Activated CD8-positive, alpha-beta memory T cell treated with anti-CD3 and anti-CD28 coated beads for 4 hours (primary cell): ENCODE measurements at places on chromosomes 16 and 17.

DNA sequence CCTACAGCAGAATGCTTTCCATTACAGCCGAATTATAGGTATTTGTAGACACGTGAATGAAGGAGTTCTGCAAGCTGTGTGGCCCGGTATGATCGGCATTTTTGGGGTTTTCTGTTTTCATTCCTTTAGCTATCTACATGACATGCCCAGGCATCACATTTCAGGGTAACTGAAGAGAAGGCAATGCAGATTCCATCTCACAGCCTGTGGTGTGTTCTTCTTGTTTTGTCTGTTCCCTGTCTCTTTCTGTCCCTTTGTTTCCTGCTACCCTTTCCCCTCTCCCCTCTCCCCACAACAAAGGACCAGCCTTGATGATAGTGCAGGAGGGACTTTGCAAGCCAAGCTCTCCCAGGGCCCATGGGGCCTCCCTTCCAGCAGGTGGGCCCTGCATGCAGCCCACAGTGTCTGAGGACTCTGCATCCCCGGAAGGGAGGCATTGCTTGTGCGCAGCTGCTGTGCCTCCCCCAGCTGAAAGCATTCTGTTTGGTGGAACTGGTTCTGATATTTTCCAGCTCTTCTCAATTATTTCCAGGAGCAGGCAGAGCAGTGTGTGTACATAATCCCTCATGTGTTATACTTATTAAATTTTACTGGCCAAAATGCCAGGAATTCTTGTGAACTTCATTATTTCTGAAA, 207.4 kb downstream of the RPTOR start:
- no peak for DNase-seq

GRCh38 chr17:44792276-44792675, 33.5 kb downstream of the ADAM11 start:
- DNase-seq, result no peak

GRCh38 chr17:79220713-79221291, 146.2 kb downstream of the ENGASE start:
- no peak for DNase-seq

- no peak for DNase-seq
These were observed 105.9 kb upstream of the CACNG3 start for GRCh38 chr16:24150282-24150681.

GRCh38 chr16:79067600-79067999, 532.9 kb downstream of the MAF start:
- DNase-seq, result no peak

DNA sequence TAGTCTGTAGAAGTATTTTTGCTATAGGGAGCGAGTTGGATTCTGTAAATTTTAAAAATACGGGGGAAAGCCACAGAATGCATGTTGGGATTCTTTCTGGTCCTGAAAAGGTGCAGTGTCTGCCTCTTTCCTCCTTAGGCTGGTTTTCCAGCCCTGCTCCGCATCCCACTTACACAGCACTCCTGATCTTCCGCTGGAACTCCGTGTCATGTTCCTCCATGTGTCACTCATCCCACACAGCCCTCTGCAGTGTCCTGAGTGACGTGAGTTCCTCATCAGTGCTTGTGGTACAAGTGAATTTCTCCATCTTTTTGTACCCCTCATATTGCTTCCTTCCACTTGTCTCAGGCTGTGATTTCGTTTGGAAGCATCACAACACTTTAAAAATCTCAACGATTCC, 34.5 kb downstream of the COX10 start:
- no peak for DNase-seq

GRCh38 chr17:48559840-48560817, 15.2 kb upstream of the HOXB2 start:
- DNase-seq, result no peak

- DNase-seq, result no peak
These were observed 141.2 kb downstream of the WWOX start for GRCh38 chr16:78240459-78241222.

DNA sequence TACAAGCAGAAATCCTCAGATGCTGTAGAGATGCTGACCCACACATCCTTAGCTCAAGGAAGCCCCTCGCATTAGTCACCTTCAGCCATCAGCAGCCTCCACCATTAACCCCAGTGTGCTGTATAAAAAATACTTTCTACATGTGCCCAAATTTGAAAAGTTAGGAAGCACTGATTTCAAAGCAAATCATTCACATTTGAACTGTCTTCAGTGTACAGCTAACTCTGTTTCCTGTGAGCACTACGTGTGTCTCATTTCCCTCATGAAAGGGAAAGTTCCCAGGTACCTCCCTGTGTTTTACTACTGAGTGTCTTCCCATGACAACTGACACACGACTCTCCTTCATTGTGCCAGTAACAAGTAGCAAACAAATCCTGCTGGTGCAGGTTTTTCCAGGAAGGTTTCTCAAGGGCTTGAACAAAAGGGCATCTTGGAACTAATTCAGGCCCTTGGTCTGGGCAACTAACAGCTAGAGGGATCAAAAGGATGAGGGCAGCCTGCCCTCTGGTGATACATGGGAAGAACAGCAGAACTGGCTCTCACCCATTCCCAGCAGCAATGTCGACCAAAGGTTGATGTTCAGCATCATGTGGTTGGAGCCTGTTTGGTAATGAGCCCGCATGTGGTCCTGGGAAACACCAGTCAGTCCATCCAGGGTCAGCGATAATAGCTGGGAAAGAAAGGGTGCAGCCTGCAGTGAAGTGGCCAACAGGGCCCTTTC, 4.0 kb downstream of the SLC35B1 start:
- no peak for DNase-seq

DNA sequence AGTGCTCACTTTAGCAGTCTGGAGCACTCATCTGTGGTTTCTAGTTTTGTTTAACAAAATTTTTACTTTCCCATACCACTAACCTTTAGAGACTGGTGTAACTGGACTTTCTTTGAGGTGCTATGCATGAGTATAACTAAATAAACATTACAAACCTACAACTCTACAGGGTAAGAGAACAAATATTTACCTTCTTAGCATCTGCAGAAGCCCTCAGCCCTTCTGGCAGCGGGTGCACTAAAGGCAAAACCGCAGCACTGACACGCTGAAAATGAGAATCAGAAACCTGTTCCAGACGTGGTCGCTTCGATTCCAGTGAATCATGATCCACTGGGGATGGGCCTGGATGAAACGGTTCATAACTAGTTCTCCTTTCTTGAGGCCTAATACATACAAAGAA, 43.7 kb downstream of the NCOR1 start:
- DNase-seq, result no peak

DNA sequence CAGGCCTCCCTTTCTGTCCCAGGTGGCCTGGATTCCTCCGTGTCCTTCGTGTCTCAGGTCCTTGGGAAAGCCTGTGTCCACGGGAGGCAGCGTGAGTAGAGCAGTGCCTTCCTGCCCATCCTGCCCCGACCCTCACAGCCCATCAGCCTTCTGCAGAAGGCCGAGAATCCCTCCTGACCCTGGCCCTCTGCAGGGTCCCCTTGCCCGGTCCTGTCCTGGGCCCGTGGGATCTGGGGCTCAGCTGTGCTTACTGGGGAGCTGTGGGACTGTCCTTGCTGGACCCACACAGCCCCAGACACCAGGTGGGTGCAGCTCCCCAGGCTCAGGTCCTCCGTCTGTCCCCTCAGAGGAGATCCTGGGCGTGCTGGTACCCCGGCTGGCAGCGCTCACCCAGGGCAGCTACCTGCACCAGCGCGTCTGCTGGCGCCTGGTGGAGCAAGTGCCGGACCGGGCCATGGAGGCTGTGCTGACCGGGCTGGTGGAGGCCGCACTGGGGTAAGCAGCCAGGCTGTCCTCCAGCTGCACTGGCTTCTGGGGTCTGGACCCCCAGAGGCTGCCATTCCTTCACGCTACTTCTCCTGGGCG, 3.9 kb downstream of the TELO2 start:
- DNase-seq, result no peak

GRCh38 chr17:29042679-29043538, at the start of gene PIPOX:
Gene PIPOX (plus strand): TSS chr17:29043141. CDS start chr17:29043226, 85 bp downstream.
- no peak for DNase-seq

DNA sequence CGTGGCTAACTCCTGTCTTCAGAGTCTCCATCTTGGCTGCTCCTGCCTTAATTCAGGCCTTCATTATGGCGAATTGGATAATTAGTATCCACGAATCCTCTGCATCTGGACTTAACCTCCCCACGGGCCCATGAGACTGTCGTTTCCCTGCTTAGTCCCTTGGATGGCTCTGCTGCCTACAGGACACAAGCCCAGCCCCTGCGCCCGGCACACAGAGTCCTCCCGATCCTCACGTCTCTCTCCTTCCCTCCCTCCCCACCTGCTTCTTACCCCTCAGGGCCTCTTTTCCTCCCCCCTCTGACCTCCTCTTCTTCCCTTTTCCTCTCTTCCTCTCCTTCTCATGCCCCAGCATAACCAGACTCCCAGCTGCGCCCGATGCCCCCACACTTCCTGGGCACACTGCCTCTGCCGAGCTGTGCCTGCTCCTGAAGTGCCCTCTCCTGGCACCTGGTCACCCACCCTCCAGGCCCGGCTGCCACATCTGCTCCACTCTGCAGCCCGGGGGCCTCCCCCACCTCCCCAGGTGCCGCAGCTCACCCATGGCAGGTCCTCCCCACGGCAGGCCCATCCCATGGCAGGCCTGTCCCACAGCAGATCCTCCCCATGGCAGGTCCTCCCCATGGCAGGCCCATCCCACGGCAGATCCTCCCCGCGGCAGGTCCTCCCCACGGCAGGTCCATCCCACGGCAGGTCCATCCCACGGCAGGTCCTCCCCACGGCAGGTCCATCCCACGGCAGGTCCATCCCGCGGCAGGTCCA, 45.9 kb downstream of the RPH3AL start:
- no peak for DNase-seq

DNA sequence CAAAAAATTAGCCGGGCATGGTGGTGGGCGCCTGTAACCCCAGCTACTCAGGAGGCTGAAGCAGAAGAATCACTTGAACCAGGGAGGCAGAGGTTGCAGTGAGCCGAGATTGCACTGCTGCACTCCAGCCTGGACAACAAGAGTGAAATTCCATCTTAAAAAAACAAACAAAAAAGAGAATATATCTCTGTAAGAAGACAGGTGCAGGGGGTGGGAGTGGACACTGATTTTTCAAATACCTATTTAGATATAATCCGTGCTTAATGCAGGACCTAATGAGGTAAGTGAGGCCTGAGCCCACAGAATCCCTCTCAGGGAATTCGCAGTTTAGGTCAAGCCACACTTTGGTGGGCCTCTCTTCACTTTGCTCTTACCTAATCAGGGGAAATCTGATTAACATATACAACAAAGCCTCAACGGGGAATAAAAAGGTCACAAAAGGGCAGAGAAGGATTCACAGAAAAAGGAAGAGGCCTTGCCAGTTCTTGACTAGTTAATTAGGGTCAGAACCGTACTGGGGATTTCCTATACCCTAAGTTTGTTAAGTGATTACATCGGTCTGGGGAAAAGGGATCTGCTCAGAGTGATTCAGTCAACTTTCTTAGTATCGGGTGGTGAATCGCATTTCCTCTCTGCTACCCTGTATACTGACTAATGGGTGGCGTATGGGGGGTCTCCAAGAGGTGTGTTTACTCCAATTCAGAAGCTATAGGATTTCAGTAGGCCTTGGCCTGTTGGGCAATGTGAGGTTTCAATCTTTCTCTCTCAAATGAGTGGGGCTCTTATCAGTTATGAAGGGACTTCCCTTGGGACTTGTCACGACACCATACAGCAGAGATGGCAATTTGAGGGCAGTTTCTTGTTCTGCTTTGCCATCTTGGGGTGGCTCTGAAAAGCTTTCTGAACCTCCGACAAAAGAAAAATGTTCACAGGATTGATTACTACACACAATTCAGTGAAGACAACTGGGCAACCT, 1.9 kb upstream of the NFAT5 start:
- peak; percentile 61 for DNase-seq

GRCh38 chr16:17748044-17748719, 277.4 kb upstream of the XYLT1 start:
- no peak for DNase-seq

GRCh38 chr17:53353919-53354351, 468.8 kb upstream of the KIF2B start:
- DNase-seq, result no peak

DNA sequence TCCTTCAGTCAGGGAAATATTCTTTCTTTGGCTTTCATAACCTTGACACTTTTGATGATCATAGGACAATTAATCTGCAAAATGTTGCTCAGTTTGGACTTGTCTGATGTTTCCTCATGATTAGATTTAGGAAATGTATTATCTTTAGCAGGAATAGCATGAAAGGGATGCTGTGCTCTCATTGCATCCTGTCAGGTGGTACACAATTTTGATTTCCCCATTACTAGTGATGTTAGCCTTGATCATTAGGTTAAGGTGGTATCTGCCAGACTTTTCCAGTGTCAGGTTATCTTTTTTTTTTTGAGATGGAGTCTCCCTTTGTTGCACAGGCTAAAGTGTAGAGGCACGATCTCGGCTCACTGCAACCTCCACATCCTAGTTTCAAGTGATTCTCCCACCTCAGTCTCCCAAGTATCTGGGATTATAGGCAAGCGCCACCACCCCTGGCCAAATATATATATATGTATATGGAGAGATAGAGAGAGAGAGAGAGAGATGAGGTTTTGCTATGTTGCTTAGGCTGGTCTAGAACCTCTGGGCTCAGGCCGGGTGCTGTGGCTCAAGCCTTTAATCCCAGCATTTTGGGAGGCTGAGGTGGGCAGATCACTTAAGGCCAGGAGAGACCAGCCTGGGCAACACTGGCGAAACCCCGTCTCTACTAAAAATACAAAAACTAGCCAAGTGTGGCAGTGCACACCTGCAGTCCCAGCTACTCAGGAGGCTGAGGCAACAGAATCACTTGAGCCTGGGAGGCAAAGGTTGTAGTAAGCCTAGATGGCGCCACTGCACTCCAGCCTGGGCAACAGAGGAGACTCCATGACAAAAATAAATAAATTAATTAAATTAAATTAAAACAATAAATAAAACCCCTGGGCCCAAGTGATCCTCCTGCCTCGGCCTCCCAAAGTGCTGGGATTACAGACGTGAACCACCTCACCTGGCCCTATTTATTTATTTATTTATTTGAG, 15.8 kb upstream of the CAVIN1 start:
- DNase-seq, result no peak

DNA sequence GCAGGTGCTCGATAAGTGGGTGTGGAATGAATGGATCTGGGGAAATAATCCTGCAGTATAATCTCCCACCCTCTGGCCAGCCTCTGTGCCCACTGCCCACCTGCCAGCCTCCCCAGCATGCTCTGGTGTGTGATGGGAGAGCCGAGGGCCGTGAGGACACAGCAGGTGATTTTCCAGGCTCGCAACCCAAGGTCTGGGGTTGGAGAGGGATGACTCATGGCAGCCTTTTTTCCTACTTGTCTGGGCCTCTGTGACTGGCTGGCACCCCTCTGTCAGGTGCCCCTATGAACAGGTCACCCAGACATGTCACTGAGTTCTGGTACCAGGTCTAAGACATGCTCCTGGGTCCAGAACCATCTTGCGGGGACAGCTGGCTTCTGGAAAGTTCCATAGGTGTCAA, 385.7 kb upstream of the TNRC6C start:
- DNase-seq, result no peak
